GOT3 (cell line): ENCODE measurements at places on chromosomes 5 and 9.

DNA sequence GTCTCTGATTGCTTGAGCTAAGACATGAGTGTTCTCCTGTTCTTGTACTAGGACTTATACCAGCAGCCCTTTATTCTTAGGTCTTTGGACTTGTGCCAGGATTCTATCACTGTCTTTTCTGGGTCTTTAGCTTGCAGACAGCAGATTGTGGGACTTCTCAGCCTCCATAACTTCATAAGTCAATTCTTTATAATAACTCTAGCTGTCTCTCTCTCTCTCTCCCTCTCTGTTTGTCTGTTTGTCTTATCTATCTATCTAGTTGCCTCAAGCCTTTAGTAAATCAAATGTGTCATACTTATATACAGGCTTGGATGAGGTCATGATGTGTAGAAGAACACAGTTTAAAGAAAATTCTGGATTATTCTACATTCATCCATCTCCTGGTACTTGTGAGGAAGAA is 11.5 kb upstream of the ANKRD55 start:
- DNase-seq: no peak

- no peak for DNase-seq
Observed at GRCh38 chr5:109273594-109273993, 136.2 kb downstream of the PJA2 start.

GRCh38 chr5:32692036-32692746 is 18.9 kb upstream of the NPR3 start:
- no peak for DNase-seq

DNA sequence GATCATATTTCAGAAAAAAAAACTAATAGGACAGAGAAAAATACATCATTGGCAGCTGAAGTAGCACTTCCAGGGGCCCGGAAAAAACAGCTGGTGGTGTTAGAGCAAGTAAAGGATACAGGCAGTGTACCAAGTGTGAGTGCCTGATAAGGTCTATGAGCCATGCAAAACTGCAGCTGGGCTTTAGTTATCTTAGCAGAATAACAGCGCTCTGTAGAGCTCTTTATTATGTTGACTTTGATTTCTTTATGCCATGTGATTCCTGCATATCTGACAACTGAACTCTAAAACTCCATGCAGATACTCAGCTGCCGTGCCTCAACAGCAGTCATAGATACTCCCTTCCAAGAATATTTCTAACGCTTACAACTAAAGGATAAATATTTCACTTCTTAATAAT is 119.5 kb downstream of the CAAP1 start:
- DNase-seq: no peak

DNA sequence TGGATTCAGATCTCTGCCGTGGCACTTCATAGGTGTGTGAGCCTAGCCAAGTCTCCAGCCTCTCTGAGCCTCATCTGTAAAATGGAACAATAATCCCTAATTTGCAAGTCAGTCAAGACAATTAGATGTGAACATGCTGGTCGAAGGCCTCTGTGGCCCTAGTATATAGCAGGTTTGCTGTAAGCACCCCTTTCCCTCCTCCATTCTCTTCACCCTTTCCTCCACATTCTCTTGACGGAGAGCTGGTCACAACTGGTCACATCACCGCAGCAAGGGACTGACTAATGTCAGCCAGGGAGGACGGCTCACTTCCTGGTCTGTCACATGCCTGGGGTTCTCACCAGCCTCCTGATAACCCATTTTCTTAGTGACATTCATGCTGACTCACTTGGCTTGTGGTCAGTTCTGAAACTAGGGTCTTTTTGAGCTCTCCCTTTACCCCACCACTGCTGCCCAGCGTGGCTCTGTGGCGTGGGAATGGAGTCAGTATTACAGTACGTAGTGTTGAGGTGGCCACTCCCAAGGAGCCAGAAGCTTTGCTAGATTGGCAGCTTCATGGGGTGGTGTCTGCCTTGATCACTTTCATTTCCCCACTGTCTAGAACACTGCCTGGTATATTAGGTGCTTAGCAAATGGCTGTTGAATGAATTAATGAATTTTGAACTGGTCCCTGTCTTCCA is 47.8 kb downstream of the ERGIC1 start:
- DNase-seq: no peak

GRCh38 chr5:168917947-168918600 is 338.9 kb upstream of the PANK3 start:
- DNase-seq: no peak

- no peak for DNase-seq
Observed at GRCh38 chr5:132979367-132979940, 16.0 kb upstream of the AFF4 start.

DNA sequence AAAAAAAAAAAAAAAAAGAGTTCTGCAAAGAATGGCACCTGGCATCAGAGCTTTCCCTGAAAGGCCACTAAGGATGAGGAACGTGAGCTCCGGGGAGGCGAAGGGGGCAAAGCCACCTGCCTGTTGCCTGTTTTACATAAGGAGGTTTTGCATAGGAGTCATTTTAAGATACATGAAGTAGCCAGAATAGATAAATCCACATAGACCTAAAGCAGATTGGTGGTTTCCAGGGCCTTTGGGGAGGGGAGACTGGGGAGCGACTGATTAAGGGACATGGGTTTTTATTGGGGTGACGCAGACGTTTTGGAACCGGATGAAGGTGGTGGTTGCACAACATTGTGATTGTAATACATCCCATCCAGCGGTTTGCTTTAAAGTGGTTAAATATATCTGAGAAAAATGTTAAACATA is 7.1 kb downstream of the NEK6 start:
- no peak for DNase-seq

- DNase-seq: no peak
Observed at GRCh38 chr9:134284273-134284672, 42.0 kb upstream of the RXRA start.

GRCh38 chr5:135950611-135951010 is 4.2 kb downstream of the LECT2 start:
- no peak for DNase-seq

DNA sequence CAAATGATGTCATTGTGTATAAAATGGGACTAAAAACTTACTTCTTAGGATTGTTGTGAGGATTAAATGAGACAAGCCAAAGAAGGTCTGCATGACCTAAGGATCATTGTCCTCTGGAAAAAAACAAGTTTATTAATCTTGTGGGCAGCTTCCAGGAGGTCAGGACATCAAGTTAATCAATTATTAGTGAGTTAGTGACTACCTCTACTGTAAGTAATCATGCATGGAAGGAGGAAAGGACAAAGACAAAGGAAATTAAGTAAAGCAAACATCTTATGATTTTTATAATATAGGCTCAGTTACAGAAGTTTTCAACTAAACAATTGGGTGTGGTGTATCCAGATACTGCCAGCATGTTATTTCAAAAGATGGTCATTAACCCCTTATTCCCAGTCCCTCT is 129.3 kb upstream of the TUT7 start:
- no peak for DNase-seq

DNA sequence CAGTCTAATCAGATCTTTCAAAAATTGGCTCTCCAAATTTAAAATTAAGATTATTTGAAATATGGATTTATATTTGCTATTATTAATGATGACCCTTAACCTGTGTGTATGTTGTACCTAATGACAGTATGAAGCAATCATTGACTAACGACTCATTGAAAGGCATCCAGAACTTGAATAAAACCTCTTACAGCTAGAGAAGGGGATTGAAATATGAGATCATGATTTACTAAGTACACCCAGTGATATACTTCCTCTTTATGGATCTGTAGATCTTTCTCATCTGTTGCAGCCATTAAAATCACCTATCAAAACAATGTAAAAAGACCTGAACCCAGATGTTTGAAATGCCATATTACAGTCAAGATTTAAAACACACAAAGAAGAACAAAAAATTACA is 126.5 kb downstream of the RPS23 start:
- DNase-seq: no peak

GRCh38 chr9:93698140-93698908 is 121.9 kb downstream of the PHF2 start:
- DNase-seq: no peak

GRCh38 chr5:74231697-74232096 is 408.8 kb downstream of the ENC1 start:
- DNase-seq: no peak

DNA sequence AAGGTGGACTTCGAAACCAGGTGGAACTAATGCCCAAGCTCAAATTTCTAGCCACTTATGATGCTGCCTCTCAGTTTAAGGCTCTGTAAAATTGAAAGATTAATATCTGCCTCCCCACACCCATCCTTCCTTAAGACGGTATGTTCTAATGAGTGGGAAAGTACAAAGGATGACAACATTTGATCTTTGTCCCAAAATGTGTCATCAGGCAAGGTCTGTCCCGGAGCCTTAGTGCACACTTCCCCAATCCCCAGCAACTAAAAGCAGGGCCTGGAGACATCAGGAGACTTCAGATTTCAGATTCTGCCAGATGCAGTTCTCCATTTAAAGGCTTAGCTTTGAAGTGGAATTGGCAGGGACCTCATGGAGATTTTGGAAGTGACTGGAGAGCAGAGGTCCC is 316.5 kb downstream of the ASTN2 start:
- DNase-seq: no peak

DNA sequence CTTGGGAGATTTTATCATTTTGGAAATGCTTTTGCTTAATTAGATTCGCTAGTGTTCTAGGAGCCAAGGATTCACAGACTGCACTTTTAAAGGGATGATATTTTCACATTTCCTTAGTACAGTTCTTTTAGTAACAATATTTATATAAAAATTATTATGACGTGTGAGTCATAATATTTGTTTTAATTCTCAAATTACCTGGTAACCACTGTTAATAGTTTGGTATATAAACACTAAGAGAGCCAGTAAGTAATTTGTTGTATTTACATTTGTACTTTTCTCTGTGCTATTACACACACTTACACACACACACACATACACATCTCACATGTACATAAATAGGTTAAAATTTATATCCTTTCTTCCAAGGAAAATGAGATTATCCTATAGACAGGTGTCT is 58.8 kb upstream of the RAD23B start:
- DNase-seq: no peak

GRCh38 chr9:8521112-8521511 is 721.5 kb upstream of the DMAC1 start:
- no peak for DNase-seq

DNA sequence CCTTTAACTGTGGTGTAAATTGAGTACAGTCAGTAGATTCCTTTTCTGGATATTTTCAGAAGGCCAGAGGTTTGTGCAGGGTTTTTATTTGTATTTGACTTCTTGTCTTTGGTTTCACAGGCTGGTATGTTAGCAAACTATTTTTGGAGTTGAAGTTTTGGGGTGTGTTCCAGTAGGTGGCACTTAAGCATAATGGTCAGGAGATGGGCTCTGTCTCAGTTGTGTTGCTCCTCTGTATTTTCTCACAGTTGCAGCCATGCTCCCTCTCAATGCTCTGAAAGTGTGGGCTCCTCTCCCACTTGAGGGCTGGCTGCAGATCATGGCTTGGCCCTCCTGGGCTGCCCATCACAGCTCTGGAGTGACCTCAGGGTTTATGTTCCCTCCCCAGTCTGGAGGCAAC is 267.0 kb upstream of the PCSK5 start:
- no peak for DNase-seq
